D721Med (cell line): ENCODE measurements at places on chromosomes 4 and X.
A peak's percentile ranks its signal among the peaks of the same experiment; 100 is the strongest.

GRCh38 chr4:87865960-87866598, 33.3 kb downstream of the MEPE start:
- DNase-seq: no peak

- no peak for DNase-seq
These were observed 684.0 kb upstream of the PRKX start for GRCh38 chrX:4397471-4397870.

- DNase-seq: no peak
These were observed 121.6 kb upstream of the HTR2C start for GRCh38 chrX:114462266-114462665.

GRCh38 chrX:50648156-50648555, 165.8 kb downstream of the SHROOM4 start:
- DNase-seq: no peak

GRCh38 chr4:99759988-99760387, 56.6 kb upstream of the DAPP1 start:
- no peak for DNase-seq

DNA sequence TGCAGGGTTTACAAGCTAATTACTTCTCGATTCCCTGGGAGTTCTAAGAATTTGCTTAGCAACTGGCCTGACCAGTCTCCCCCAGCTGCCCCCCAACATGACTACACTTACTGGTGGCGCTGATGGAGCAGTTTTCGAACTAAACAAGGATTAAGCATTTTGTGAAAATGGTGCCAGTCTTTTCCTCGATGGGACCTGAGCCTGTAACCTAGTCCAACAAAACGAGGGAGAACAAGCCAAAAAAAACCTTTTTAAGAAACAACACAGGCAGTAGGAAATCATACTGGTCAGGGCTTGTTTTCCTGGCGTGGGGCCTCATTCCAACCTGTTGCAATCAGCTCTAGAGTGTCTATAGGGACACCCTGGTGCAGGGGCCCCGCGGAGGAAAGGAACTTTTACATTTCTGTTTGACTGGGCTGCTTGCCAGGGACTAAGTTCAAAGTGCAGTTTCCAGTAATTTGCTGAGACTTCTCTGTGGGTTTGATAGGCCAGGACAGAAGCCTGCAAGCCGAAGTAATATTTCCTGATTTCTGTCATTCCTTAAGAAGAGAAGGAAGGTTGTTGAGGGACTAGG, 158.7 kb downstream of the SPRY1 start:
- DNase-seq: no peak

DNA sequence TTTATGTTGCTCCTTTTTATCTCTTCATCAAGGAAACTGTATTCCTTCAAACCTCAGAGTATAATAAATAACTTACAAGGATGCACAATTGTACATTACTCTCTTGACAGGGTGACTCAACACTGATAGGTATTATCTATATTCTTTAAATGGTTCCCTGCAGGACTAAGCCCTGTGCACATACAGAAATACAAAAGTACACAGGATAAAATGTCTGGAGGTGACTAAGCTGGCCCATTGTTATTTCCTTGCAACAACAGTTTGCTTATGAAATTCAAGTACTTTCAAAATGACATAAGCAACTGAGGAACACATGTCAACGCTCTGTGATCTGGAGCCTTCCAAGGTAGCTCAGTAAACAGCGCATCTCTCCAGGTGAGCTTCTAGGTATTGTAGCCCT, 83.8 kb upstream of the RPL34 start:
- no peak for DNase-seq

DNA sequence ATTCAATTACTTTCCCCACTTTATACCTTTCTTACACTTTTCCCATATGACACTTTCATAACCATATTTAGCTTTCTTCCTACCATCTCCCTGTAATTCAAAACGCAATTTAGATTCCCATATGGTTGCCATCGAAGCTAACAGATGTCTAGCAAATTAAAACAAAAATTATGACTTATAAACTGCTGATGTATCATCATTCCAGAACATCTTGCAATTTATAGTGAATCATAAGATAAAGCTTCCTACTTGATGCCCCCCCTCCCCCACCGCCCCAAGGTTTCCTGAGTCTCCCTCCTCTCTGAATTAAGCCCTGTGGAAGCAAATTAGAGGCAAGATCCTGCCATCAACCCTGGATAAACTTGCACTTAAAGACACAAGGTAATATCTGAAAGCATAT, 5.4 kb downstream of the TSPAN5 start:
- no peak for DNase-seq

DNA sequence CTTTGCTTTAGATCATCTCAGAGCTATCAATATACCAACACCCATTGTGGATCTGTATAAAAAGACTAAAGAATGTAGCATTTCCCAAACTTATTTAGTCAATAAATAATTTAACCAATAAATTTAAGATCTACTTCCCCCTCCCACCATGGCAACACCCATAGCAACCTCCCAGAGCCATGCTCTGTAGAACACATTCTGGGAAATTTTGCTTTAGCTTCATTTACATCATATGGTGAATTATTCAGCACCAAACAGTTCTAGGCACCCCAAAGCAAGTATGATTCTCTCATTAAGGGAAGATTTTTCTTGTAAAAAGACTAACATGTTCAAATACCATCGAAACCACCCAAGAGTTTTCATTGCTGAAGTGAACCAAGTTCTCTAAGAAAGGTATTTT, 80.5 kb upstream of the GPR34 start:
- DNase-seq: no peak

DNA sequence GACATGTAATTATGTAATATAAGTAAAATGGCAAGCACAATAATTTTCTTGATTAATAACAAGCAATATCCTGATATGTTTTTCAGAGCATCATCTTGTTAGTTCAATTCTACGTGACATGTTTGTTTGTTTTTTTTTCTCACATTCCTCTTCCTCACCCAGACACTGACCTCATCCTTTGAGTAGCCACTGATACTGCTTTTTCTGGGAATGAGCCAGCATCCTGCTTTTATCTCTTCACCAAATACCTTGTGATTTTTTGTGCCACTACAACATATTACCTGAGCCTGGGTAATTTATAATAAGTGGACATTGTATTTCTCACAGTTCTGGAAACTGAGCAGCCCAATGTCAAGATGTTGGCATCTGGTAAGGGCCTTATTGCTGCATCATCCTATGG, 484.0 kb downstream of the NAF1 start:
- no peak for DNase-seq

DNA sequence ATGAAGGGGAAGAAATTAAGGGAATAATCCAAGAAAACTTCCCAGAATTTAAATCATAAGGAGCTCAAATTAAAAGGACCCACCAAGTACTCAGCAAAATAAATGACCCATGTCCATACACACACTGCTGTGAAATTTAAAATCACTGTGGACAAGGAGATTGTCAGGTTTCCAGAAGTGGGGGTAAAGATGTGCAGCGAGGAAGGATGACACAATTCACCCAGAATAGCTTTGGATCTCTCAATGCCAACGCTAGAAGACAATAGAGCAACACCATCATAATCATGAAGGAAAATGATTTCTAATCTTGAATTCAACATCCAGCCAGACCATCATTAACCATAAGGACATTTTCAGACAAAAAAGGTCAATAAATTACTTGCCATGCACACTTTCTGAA, 65.7 kb downstream of the CASK start:
- DNase-seq: no peak

DNA sequence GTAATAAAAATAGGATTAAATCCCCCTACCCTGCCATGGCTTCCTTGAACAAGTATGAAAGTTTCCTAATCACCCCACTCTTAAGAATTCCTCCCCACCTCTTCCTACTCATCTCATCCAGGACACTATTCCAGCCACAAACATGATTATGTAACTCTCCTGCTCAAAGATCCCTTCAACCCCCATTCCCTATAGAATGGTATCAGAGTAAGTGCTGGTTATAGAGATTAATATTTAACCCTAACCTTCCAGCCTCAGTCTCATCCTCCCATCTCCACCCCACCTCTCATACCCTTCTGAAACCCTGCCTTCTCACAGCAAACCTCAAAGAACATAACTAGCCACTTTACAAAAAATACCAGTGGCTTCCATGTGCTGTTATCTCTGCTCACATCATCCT, 155.1 kb downstream of the PPP3CA start:
- DNase-seq: no peak

DNA sequence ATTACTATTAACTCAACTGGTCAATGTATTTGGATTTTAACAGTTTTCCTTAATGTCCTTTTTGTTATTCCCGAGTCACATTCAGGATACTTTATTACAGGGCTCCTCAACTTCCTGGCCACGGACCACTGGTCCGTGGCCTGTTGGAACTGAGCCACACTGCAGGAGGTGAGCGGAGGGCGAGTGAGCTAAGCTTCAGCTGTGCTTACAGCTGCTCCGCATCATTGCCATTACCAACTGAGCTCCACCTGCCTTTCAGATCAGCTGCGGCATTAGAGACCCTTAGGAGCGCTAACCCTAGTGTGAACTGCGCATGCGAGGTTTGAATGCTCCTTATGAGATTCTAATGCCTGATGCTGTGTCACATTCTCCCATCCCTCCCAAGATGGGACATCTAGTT, 591.7 kb downstream of the CCSER1 start:
- DNase-seq: no peak

DNA sequence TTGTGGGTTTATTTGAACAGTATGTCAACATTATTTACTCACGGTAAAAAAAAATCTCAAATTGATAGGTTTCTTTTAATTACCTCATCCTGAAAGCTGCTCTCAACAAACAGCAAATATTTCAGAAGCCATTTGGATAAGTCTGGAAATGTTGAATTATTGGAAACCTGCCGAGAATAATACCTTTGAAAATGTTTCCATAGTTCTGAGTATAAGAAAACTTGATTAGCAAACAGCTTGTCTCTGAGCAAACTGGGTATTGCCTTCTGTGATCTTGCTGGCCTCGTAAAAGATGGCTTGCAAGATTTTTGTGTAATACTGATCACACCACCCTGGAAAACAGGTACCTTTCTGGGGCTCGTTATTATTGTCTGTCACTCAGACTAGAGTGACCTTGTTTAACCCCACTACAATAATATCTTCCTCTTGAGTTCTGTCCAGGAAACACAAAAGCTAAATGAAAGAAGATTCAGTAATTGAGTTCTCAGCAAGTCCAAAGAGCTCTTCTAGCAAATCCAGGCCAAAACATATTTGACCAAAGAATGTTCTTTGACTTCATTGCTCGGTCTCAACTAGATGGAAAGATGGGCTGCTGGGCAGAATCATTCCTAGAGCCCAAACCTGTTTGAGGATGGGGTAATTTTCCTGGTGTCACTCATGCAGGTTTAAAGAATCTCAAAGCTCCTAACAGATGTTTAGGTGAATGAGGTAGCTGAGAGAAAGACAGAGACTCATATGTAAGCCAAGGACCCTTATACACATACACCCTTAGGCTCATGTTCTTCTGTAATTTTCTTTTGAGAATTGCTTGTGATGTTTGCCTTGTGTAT, 255.6 kb upstream of the JADE1 start:
- no peak for DNase-seq

DNA sequence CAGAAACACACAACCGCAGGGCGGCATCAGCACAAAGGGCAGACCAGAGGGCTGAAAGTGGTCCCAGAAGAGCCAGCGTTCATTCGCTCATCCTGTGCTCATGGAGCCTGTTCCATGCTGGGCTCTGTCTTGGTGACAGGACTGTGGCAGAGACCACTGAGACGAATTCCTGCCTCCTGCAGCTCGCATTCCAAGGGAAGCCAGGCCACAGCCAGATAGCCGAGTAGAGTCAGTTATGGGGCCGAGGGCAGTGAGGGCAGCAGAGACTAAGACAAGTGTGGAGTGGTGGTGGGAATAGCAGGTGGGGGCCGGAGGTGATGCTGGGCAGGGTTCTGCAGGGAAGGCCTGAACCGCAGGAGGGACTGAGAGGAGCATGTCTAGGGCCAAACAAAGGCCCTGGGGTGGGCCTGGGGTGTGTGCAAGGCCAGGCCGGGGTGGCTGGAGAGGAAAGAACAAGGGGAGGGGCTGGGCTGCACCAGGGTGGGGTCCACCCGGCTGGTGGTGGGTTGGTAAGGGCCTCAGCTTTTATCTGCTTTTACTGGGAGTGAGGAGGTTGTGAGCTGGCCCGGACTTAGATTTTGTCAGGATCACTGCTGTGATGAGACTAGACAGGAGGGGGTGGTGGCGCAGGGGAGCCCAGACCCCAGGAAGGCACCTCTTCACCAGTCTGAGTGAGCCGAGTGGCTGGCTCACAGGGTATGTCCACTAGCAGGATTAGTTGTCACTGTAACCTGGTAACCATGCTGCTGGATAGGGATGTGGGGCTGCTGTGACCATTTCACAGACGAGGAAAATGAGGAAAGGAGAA, 6.3 kb downstream of the PSAPL1 start:
- peak; percentile 3 for DNase-seq

DNA sequence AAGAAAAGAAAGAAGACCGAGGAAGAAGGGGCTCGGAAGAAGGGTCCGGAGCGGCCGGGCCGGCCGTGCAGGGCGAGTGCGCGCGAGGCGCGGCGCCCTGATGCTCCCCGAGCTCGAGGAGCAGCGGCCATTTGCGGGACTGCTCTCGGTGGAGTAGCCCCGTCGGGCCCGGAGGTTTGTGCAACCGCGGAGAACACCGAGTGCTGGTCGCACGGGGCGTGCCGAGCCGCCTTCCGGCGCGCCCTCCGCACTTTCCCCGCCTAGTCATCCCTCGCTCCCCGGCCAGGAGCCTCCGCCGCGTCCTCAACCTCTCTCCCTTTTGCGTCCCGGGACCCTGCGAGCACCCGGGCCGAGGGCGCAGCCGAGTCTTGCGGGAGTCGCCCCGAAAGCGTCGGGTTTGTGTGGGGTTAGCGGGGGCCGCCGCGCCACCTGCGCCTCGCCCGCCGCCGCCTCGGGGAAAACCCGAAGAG, 127.4 kb downstream of the LAS1L start:
- DNase-seq: no peak

- DNase-seq: no peak
These were observed 856 bp downstream of the SLC9B1 start for GRCh38 chr4:103018391-103019307.

- no peak for DNase-seq
These were observed 134.2 kb downstream of the MAML3 start for GRCh38 chr4:140019619-140020347.

- no peak for DNase-seq
These were observed 7.8 kb upstream of the CTAG2 start for GRCh38 chrX:154661170-154661569.

DNA sequence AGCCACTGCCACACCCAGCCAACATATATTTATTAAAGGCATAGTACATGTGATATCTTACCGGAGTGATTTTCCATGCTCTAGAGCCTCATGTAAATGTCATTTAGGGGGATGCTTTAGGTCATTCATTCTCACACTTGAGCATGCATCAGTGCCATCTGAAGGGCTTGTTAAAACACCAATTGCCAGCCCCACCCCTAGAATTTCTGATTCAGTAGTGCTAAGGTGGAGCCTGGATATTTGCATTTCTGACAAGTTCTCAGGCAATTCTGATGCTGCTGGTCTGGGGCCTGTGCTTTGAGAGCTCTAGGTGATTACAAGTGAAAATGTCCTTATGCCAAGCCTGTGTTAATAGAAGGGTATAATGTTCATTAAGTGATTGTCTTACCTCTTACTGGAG, 107.7 kb downstream of the PHEX start:
- DNase-seq: no peak

DNA sequence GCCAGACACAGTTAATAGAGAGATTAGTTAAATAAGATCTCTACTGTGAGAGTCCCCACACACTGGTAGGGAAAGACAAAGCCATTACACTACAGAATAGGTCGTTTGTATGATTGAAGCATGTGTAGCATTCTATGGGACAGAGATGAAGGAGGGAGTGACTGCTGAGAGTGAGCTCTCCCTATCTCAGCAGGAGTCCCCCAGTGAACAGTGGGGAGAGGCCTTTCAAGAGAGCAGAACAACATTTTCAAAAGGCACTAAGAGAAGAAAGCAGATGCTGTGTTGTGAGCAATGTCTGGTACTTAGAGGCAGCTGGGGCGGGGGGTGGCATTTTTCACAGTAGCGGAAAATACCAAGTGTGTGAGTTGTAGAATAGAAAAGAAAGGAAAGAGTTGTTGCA, 413.6 kb downstream of the AFF2 start:
- no peak for DNase-seq
